ENCODE measurements at places on chromosomes 12 and 14.
A peak's percentile ranks its signal among the peaks of the same experiment; 100 is the strongest.

- DNase-seq: no peak
Measured at GRCh38 chr14:50040401-50040775, 76.0 kb downstream of the VCPKMT start.

DNA sequence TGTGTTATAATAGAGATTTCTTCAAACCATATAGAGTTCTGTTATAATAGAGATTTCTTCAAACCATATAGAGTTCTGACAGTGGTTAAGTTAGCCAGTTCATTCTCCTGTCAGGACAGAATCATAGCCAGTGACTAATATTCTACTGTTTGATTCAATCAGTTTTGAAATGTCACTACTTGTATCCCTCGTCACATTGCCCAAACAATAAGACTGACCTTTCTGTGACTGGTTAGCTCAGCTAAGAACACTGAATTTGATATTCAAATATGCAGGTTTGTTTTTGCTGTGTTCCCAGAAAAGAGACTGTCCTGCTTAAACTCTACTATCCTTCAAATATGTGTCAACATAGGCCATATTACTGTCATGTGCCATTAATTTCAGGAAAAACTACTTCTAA, 74.4 kb downstream of the ALG10B start:
- DNase-seq: no peak

GRCh38 chr14:61736751-61737150, 25.5 kb upstream of the SNAPC1 start:
- DNase-seq: no peak

DNA sequence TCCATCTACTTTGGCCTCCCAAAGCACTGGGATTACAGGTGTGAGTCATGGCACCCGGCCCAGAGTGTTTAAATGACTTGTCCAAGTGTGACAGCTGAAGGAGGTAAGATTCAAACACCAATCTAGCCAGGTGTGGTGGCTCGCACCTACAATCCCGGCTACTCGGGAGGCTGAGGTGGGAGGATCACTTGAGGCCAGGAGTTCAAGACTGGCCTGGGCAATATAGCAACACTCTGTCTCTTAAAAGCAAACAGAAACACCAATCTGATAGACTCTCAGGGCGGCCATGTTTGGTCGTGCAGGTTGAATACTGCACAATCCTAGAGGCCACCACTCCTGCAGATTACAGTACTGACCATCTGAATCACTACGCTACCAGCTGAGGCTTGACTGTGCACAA, 68.7 kb downstream of the RBM19 start:
- DNase-seq: no peak

- no peak for DNase-seq
Measured at GRCh38 chr14:104392001-104392395, 187.6 kb upstream of the C14orf180 start.

DNA sequence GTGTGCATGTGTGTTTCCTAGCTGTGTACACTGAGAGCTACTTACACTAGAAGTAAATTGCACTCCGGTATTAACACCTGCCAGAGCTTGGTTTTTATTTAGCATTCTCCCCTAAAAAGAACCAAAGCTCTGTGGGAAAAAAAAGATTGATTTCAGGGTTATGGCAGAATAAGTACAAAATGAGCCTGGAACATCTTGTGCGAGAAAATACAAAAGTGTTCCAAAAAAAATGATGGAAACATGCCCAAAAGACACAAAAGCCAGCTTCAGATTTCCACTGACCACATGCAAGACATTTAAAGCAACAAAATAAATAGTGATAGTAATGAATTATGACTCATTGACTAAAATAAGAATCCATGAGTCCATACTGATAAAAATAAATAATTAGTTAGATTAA, 188.3 kb downstream of the GXYLT1 start:
- DNase-seq: no peak

DNA sequence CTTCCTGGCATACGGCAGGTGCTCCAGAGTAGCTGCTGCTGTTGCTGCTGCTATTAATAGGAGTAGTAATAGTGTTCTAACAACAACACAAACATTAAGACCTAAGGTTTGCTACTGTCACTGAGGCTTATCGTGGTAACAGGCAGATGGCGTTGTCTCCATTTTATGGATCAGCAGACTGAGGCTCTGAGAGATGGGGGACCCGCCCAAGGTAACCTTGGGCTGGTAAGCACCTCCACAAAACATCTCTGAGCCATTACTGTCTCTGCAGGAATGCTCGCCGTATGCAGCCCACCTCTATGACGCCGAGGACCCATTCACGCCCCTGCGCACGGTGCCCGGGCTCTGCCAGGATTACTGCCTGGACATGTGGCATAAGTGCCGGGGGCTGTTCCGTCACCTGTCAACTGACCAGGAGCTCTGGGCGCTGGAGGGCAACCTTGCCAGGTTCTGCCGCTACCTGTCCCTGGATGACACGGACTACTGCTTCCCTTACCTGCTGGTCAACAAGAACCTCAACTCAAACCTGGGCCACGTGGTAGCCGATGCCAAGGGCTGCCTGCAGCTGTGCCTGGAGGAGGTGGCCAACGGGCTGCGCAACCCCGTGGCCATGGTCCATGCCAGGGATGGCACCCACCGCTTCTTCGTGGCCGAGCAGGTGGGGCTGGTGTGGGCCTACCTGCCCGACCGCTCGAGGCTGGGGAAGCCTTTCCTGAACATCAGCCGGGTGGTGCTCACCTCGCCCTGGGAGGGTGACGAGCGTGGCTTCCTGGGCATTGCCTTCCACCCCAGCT, 7.2 kb downstream of the HHIPL1 start:
- DNase-seq: no peak

- no peak for DNase-seq
Measured at GRCh38 chr14:61567838-61568571, 127.3 kb upstream of the HIF1A start.

DNA sequence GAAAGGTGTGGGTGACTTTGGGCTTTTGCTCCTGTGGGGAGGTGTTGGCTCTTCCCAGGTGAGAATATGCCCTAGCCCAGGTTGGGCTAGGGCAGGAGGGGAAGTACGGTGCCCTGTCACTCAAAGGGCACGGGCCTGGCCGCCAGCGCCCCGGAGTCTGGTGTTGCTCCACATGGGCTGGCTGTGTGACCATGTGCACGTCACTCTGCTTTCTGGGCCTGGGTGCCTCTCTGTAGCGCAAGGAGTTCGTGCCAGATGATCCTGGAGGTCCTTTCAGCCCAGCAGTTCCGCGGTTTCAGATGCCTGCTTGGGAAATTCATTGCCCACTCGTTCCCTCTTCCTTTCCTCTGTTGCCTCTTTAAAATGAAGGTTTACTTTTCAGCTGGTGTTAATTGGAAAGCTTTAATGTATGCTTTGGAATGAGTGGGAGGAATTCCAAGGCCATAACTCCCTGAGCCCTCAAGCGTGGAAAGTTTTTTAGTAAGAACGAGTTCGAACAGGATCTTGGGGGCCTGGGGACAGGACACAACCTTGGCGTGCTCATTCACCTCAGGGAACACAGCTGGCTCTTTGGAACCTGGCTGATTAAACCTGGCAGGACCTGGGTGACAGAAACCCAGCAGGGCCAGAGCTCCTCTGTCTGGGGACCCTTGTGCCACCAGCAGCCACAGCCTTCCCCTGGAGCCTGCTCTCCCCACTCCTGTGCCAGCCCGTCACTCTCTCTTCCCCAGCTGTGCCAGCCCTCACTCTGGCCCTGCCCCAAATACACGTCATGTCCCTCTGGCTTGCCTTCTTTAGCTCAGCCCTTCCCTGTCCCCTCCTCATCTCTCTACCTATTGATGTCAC, 42.8 kb downstream of the TSPAN9 start:
- peak; percentile 61 for DNase-seq

DNA sequence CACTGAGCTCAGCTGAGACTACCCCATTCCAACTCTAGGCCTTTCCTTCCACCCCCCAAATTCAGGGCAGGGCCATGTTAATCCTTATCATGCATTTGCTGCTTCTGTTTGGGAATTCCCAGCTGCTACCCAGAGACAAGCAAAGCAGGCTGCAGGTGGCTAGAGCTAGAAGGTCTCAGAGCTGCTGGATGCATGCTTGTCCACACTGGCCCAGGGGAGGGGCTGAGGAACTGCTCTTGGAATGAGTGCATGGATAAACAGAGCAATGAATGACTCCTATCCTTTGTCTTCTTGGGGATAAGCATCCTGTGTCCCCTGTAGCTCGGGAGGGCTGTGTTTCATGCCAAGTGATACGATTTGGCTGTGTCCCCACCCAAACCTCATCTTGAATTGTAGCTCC, 136.8 kb upstream of the NOS1 start:
- no peak for DNase-seq

DNA sequence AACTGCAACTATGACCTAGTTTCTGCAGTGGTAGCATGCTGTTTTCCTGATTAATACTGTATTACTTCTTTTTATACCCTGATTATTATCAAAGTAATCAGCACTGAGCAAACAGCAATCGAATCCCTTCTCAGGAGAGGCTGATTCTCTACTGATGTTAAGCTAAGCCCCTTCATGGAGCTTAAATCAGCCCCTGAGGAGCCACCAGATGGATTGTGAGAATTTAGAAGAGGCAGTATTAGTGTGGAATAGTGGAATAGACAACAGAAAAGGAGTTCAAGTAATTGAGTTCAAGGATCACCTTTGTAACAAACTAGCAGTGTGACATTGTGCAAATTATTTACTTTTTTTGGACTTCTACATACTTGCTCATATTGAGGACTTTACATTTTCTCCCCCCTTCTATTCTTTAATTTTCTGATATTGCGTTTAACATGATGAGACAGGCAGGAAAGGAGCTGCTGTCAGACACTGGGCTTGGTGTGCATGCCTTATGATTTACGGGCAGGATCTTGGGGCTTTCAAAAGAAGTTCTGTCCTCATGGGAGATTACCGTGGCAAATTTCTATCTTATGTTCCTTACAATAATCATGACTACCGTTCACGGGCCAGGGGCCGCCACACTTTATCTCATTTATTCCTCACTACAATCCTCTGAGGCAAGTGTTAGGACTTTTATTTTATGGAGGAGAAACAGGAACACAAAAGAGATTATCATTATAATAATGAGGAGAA, 68.0 kb downstream of the PTPRR start:
- DNase-seq: peak; percentile 25

GRCh38 chr12:4826909-4827308, 82.8 kb upstream of the KCNA1 start:
- DNase-seq: no peak

DNA sequence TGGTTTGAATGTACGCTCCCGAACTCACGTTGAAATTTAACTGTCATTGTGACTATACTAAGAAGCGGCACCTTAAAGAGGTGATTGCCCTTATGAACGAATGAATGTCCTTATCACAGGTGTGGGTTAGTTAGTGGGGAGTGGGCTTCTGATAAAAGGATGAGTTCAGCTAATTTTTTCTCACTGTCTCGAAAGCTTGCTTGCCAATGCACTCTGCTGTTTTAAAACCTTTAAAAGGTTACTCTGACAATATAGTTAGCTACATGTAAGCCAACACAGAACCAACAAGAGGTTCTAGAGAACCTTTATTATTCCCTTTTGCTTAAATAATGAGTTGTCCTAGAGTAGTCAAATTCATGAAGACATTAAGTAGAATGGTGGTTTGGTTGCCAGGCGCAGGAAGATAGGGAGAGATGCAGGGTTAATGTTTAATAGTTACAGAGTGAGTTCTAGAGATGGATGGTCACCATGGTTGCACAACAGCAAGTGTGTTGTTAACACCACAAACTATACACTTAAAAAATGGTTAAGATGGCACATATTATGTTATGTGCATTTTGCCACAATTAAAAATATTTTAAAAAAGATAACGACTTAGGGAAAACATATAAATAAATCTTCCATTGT, 26.3 kb downstream of the RTN1 start:
- no peak for DNase-seq

- no peak for DNase-seq
Measured at GRCh38 chr14:93629643-93630042, 158.6 kb downstream of the PRIMA1 start.

DNA sequence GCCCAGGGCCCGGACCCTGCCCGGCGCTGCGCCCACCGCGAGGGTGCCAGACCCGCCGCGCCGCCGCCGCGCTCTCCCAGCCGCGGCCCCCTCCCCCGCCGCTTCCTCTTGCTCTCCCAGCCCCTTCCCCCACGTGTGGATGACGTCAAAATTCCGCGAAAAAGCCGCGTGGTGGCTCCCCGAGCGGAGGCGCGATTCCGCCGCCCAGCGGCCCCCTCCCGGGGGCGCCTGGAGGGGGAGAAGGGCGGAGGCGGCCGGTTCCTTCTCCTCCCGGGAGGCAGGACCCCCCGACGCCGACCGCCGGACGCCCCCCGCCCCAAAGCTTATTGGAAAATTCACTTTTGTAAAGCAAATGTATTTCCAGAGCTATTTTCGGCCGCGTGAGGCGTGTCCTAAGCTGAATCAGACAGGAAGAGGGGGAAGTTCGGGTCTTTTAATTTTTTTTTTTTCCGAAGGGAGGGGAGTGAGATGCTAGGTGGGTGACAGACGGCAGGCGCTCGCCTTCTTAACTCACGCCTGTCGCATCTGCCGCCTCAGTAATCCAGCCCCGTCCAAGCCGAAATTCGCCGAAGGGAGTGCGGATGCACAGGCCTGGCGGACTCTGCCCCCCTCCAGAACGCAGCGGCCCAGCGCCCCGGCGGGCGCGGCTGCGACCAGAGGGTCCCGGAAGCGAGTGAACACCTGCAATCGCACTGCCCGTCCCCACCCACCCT, 4.1 kb upstream of the CCND2 start:
- peak; percentile 89 for DNase-seq

DNA sequence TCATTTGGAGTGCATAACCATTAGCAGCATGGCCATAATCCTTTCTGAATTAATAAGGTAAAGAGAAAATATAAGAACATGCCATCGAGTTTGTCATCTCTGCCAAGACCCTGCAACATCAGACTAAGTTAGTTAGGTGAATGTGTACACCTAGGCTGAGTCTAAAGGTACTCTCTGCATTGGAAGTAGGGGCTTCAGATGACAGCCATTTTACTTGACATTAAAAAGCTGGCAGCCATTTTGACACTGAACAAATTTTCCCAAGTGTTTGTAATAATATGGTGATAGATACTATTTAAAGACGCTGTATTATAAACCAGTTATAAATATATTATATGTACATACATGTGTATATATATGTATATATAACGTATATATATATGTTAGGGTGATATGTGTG, 79.0 kb downstream of the SUDS3 start:
- DNase-seq: no peak

GRCh38 chr12:61869796-61870195, 390.4 kb upstream of the USP15 start:
- DNase-seq: no peak

GRCh38 chr12:78863482-78864402, 832 bp upstream of the SYT1 start:
- DNase-seq: peak; percentile 75

DNA sequence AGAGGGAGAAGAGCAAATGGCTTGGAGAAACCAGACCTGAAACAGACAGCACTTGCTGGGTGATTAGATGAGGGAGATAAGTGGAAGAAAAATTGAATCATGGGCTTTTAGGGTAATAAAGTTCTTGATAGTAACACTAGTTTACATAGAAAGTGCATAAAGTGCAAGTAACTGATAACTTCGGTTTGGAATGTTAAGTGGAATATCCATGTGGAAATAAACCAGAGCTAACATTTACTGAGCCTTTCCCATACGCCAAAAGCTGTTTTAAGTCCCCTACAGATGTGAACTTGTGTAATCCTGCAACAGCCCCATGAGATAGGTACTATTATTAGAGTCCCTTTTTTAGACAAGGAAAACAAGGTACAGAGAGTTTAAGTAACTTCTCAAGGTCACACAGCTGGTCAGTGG, 77.1 kb upstream of the NUDT4 start:
- DNase-seq: no peak

All from brain (organoid and tissue), 16 donors.